ENCODE measurements at places on chromosomes 4 and X.

GRCh38 chrX:11375614-11376119 lies 82.5 kb downstream of the AMELX start:
- DNase-seq, result no peak

DNA sequence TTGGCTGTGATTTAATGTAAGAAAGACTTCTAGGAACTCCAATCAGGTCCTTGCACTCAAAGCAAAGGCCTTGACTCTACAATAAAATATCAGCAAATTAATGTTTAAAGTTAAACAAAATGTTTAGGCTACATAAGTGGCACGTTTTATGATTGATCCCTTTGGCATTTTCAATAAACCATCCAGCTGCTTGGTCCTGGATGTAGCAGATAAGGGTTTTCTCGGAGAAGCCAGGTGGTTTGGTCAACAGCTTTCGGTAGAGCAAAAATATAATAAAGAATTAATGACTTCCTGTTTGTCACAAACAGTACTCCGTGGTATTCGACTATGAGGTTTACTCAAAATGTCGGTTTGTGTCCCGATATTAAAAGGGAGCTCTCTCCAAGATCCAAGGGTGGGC lies 95.8 kb downstream of the GEMIN8 start:
- DNase-seq, result no peak

DNA sequence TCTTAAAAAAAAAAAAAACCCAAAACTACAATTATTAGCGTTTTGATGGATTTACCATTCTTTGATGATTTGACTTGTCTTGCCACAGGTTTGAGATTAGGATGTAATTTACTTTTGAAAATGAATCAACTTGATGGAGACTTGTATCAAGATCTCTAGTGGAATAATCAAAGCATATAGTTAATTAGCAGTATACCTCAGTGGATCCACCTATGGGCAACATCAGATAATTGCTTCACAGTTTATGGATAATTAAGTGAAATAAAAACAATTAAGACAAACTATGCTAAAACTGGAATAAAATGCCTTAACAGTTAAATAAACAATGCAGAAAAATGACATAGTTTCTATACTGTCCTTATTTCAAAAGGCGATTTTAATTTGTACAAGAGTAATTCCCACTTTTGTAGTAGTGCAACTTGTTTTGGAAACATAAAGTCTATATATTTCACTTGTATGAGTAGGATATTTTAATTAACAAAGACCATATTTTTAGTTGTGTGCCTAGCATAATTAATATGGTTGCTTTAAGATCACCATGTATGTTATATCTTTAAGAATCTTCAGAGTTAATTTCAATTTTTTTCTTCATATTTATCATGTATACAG lies 4.2 kb downstream of the CPEB2 start:
- DNase-seq, result peak; percentile 34

GRCh38 chr4:85149676-85150075 lies 183.2 kb upstream of the WDFY3 start:
- no peak for DNase-seq
